ENCODE measurements at places on chromosomes 7 and 10.
A peak's percentile ranks its signal among the peaks of the same experiment; 100 is the strongest.

- H3K27me3 ChIP-seq = no peaks in the 10 kb centered on the region
- no peak overlapping the region for H3K4me3 ChIP-seq
- no peaks in the 10 kb centered on the region for H3K36me3 ChIP-seq
- H3K27ac ChIP-seq = no peak overlapping the region
Measured at GRCh38 chr10:86216886-86217285, 149.7 kb downstream of the GRID1 start.

DNA sequence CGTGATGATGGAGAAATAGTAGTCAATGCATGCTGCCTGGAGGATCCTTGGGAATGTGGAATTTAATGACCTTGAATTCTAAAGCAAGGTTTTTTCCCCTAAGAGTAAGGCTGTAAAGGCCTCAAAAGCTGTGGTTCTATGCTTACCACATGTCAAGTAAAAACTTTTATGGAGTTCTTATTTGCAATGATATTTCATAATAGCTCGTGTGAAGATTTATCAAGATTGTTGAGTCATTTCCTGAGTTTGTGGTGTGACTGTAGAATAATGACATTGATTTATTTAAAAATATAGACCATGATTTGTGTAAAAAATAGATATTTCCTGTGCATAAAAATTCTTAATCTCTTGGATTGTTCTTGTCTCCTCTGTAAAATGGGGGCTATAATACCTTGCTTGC, 67.5 kb upstream of the SORCS1 start:
- no peaks in the 10 kb centered on the region for H3K36me3 ChIP-seq
- no peak overlapping the region for H3K27ac ChIP-seq
- H3K4me1 ChIP-seq = no peaks in the 10 kb centered on the region
- no peak overlapping the region for H3K4me3 ChIP-seq
- no peak for DNase-seq

- no peaks in the 10 kb centered on the region for H3K4me1 ChIP-seq
- no peaks in the 10 kb centered on the region for H3K36me3 ChIP-seq
- H3K27ac ChIP-seq = no peak overlapping the region
- H3K4me3 ChIP-seq = no peak overlapping the region
- no peak for DNase-seq
Measured at GRCh38 chr7:155247479-155248365, 50.0 kb upstream of the INSIG1 start.

GRCh38 chr10:82981137-82981723, 1106.2 kb downstream of the NRG3 start:
- no peak overlapping the region for H3K4me3 ChIP-seq
- no peak overlapping the region for H3K27ac ChIP-seq
- H3K27me3 ChIP-seq = no peaks in the 10 kb centered on the region
- no peak for DNase-seq

GRCh38 chr10:121947343-121948330, 19.8 kb upstream of the ATE1 start:
- H3K27ac ChIP-seq = no peak overlapping the region
- no peak for DNase-seq
- H3K4me1 ChIP-seq = no peaks in the 10 kb centered on the region
- H3K36me3 ChIP-seq = no peaks in the 10 kb centered on the region
- no peak overlapping the region for H3K4me3 ChIP-seq

GRCh38 chr10:6491841-6492609, 88.1 kb downstream of the PRKCQ start:
- H3K27ac ChIP-seq = peak overlapping the region; percentile 95
- peaks cover 28% of the 10 kb centered on the region for H3K4me1 ChIP-seq
- H3K27me3 ChIP-seq = no peaks in the 10 kb centered on the region
- no peak for DNase-seq
- peaks cover 46% of the 10 kb centered on the region for H3K36me3 ChIP-seq
- H3K4me3 ChIP-seq = peak overlapping the region; percentile 81

DNA sequence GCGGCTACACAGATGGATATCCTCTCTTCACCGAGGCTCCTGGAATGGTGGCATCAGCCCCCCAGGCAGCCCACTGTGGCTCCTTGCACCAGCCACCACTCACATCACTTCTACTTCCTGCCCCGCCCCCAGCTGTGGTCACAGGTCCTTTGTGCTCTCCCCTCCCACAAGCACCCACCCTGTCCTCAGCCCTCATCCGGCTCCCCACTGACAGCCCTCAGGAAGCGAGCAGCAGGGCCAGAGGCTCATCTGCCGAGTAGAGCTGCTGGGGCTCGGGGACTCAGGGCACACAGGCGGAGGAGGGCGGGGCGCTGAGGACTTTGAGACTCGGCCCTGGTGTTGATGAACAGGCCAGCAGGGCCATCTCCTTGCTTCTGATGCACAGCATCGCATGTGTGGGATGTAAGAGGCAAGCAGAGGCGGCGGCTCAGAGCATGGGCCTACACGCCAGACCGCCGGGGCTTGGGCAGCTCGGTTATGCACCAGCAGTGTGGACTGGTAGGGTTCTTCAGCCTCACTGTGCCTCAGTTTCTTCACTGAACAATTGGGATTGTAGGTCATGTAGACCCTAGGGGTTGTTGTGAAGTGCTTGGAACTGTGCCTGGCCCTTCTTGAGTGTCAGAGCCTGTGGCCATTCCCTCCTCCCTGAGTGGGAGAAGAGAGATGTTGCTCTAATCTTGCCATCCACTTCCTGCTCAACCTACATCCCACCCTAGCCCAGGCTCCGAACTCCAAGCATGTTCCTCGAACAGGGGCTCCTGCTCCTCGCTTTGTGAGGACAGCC, at the start of gene PRF1:
Gene PRF1 (minus strand): TSS at position 77 of the 784 bp plus-strand sequence. CDS start 1,839 bp downstream, outside the sequence.
- peak within 1 kb of the TSS; percentile 99 for H3K4me3 ChIP-seq
- H3K4me1 ChIP-seq = peaks cover 38% of the 10 kb centered on the region
- peaks cover 28% of the 10 kb centered on the region for H3K36me3 ChIP-seq
- H3K27me3 ChIP-seq = no peaks in the 10 kb centered on the region
- H3K27ac ChIP-seq = peak within 1 kb of the TSS; percentile 100

DNA sequence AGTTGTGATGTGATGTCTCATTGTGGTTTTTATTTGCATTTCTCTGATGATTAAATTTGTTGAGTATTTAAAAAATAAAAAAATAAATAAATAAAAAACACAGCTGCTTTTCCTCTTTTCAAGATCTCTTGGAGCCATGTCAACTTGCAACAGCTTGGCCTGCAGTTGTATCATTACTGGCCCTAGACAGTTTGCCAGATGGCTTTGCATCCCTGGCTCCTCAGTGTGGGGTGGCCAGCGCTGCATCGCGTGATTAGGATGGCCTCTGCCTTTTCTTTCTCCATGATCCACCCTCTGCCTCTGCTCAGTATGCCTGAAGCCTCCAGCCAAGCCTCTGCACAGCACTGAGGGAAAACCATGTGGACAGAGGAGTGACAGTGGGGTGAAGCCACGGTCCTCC, 96.8 kb downstream of the PPP1R3C start:
- peaks cover 6% of the 10 kb centered on the region for H3K27me3 ChIP-seq
- no peaks in the 10 kb centered on the region for H3K4me1 ChIP-seq
- no peak overlapping the region for H3K4me3 ChIP-seq
- DNase-seq = no peak
- no peak overlapping the region for H3K27ac ChIP-seq
- no peaks in the 10 kb centered on the region for H3K36me3 ChIP-seq

GRCh38 chr7:92421676-92422435, 25.4 kb upstream of the GATAD1 start:
- no peak for DNase-seq
- H3K36me3 ChIP-seq = no peaks in the 10 kb centered on the region
- peaks cover 16% of the 10 kb centered on the region for H3K27me3 ChIP-seq
- H3K4me3 ChIP-seq = no peak overlapping the region

GRCh38 chr10:129875993-129876726, 87.9 kb downstream of the EBF3 start:
- H3K36me3 ChIP-seq = no peaks in the 10 kb centered on the region
- peaks cover 3% of the 10 kb centered on the region for H3K4me1 ChIP-seq
- DNase-seq = no peak
- H3K4me3 ChIP-seq = no peak overlapping the region

All from activated naive CD8-positive, alpha-beta T cell treated with anti-CD3 and anti-CD28 coated beads, Interleukin-2, amount 10 ng/mL, durations not matched to agents 7 days and 5 days (primary cell).